ENCODE measurements at places on chromosomes 3 and 15. TPM values are rescaled to one million over a fixed set of nuclear protein-coding genes. Genes with fewer than 3 reads are reported as not detected.

SCN5A gene
- 0.17 TPM for total RNA-seq

P2RY1 gene
- under 0.01 TPM for total RNA-seq

GOLGA8Q gene
- total RNA-seq, result not detected

ACAA1 gene
- total RNA-seq, result 11.2 TPM

C3orf20 gene
- total RNA-seq, result not detected

GRCh38 chr3:25589783-25590258 lies 74.9 kb downstream of the TOP2B start:
- DNase-seq, result no peak

DNA sequence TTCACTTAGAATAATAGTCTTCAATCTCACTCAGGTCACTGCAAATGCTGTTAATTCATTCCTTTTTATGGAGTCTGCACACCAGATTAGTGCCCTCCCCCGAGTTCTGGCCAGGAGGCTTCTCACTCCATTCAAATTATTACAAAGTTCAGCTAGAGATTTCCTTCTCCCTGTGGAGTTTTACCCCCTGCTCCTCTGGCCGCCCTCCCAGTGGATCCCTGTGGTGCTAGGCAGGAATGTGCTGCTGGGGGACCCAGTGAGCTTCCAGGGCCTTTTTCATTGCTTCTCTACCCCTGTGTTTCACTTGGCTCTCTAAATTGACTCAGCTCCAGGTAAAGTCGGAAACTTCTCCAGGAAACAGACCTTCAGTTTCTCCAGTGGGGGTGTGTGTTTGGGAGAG lies 42.7 kb upstream of the CD200R1L start:
- DNase-seq, result peak; percentile 50

- DNase-seq, result peak; percentile 45
These were observed at the start of gene MAGEL2 for GRCh38 chr15:23647421-23648370. MAGEL2 (minus strand) TSS chr15:23647867; CDS start chr15:23647742, 125 bp downstream.

- peak; percentile 13 for DNase-seq
These were observed 28.7 kb upstream of the SEMA6D start for GRCh38 chr15:47688573-47689086.

DNA sequence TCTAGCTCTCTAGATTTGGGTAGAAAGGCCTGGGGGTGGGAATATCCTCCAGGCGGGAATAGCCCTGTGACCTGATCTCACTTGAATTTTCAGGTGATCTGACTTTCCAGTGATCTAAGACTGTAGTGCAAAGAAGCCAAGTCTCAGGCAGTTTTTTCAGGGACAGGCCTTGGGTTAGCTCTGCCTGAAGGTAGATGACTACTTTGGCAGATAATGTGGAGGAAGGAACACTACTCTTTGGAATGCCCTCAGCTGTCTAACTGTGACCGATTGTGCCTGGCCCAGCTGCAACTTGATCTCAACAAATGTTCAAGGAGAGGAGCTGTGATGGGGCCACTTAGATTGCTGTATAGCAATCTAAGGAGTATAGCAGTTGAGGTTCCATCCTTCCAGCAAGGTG lies 193.7 kb downstream of the TCF12 start:
- no peak for DNase-seq

DNA sequence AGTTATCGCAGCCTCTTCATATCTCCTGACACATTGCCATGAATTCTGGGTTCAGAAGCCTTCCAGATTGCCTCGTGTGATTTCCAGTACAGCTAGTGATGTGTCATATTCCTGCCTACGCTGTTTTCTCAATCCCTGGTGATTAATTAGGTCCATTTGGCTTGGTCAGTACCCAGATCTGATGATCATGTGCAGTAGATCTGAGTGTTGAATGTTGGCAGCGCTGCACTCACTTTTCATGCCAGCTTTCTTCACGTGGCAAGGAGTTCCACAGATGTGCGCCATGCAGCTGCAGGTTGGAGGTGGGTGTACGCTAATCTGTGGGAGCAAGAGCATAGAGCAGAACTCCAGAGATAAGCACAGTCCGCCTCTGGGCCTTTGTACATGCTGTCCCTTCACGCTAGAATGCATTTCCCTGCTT lies 86.9 kb upstream of the COL6A5 start:
- peak; percentile 43 for DNase-seq

DNA sequence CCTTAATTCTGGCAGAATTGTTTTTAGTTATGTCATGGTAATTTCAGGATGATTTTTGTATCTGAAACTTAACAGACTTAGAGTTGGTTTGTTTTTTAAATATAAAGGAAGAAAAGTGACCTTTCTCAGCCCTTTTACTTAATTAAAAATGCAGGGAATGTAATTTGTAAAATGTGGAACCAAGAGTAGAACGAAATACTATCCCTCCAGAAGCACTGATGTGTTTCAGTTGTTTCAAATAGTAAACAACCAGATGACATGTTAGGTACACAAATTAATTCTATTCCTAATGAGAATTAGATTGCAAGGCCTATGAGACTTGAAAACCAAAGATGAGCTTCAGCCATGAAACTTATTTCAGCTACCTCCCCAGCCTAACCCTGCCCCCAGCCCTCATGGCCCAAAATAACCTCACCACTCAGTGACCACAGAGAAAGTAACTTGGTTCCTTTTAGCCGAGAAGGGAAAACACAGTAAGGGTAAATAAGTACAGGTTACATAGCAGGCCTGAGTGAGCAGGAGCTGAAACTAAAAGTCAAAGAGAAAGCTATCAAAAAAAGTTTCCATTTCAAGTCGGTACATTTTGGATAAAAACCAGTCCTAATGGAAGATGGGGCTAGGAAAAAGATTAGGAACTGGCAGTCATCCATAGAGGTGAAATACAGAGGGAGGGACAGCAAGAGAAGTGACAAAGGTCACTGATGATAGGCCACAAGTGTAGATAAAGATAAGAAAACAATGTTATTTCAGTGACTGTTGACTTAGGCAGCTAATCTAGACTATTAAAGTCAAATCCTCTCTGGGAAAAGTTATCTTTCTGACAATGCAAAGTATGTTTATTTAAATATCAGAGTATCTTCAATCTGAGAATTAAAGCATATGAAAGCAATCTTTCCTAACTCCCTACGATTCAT lies 23.2 kb downstream of the SENP8 start:
- DNase-seq, result no peak

- no peak for DNase-seq
These were observed 869.5 kb downstream of the SI start for GRCh38 chr3:164208821-164209220.

DNA sequence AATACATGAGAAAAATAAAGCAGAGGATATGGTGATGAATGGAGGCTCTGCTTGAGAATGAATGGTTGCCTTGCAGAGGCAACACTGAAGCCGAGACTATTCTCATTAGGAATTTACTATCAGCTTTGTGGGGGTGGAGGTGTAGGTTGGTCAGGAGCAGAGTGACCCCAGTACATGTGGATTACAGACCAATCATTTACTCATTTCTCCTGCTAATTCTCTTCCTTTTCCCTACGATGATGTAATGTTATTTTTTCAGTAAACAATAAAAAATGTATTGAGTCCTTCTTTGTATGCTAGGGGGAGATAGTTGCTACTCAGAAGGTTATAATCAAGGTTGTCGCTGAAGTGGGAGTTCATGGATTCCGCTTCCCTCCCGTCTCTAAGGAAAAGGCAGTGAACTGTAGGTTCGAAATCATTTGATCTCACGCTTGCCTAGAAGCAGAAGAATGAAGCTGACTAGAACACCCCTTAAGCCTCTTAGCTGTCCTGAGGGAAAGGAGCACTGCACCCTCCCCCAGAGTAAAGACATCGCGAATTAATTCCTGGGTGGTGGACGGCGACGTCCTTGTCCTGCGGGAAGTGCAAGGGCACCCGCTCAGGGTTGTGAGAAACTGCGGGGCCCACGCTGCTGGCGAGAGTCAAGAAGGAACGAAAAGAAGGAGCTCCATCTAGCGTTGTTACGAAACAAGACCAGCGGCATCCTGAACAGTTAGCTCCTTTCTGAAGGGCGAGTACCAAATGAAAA lies 213.2 kb upstream of the PFN2 start:
- DNase-seq, result peak; percentile 86
